SJCRH30 (cell line): ENCODE measurements at places on chromosomes 6 and 20. TPM values are rescaled to one million over a fixed set of nuclear protein-coding genes. Genes with fewer than 3 reads are reported as not detected.

NRSN1 gene
- not detected in 2 replicates for total RNA-seq

IPCEF1 gene
- total RNA-seq: 1.5 and 2.3 TPM in 2 replicates

COL21A1 gene
- total RNA-seq: 1.2 and 1.6 TPM in 2 replicates

MCHR2 gene
- not detected in 2 replicates for total RNA-seq

WTAP gene
- total RNA-seq: 183 and 196 TPM in 2 replicates

SS18L1 gene
- 57.4 and 68.9 TPM in 2 replicates for total RNA-seq

HSPA1L gene
- total RNA-seq: 0.10 and 0.14 TPM in 2 replicates

SLC32A1 gene
- total RNA-seq: not detected in 2 replicates

ZNF334 gene
- total RNA-seq: 0.32 and 0.35 TPM in 2 replicates

DNA sequence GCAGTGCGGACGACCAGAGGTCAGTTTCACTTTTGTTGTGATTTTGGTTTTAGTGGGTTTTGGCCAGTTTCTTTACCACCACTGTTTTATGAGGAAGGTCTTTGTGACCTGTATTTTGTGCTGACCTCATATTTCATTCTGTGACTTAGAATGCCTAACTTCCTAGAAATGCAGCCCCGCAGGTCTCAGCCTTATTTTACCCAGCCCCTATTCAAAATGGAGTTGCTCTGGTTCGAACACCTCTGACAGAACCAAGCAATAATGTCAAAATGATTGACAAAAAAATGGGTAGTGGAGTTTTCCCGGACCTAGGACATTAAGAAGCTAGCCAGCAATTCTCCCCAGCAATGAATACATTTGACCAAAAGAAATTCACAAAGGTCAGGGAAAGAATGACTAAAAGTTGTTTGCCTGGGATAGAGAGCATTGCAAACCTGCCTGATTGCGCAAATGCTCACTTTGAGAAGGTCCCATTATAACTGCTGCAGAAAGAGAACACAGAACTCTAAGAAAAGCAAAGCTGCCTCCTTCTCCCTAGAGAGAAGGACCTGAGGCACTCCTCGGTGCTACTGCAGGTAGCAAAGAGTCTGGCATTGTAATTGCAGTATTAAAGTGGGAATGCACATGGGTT lies 288.8 kb downstream of the ADGB start:
- no peak for DNase-seq

- DNase-seq: no peak
These were observed 13.0 kb upstream of the NRM start for GRCh38 chr6:30703821-30704220.

DNA sequence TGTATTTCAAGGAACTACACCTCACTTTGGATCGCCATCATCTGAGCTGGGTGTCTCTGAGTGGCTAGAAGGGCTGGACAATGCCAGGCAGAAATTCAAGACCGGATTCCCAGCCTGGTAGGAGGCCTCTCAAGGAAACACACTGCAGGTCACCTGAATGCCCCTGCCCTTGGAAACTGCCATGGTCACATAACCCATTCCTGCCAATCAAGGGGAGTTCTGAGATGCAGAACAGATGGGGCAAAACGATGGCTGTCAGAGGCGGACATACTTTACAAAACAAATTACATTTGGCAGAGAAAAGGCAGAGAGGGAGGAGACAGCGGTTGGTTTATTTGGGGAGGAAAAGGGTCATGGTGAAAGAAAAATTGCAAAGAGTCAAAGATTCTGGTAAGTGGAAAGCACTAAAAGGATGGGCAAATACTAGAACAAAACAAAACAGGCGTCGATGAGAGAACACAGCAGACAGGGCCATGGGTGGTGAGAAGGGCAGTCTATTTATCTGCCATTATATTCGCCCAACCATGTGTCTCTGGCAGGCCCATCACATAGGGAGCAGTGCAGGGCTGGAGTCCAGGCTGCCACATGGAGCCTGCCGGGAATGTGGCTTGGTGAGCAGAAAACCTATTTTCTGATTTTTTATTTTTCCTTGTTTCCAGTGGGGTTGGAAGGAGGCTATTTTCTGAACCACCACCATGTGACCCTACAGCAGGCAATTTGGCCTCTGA lies 13.5 kb downstream of the BEND3 start:
- no peak for DNase-seq

DNA sequence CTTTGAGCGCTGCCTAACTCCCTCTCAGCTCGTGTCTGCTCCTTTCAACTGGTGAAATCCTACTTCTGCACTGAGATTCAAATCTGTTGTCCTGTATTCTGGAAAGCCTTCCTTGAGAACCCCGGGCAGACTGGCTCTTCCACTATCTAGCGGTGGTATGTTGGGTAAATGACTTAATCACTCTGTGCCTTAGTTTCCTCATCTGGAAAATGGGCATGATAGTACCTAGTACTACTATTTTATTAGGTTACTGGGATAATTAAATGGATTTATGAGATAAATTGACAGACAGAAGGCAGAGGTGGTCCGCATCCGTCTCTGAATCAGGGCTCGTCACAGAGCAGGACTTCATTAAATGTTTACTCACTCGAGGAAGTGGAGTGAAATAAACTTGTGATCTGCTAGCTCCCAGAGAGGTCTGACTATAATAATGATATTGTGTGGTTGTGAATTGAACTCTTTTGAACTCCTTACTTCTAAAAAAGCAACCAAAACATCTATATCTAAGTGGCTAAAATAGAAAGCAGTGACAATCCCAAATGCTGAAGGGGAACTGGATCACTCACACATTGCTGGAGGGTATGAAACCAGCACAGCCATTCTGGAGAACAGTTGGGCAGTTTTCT lies 26.6 kb downstream of the PPP1R16B start:
- no peak for DNase-seq

DNA sequence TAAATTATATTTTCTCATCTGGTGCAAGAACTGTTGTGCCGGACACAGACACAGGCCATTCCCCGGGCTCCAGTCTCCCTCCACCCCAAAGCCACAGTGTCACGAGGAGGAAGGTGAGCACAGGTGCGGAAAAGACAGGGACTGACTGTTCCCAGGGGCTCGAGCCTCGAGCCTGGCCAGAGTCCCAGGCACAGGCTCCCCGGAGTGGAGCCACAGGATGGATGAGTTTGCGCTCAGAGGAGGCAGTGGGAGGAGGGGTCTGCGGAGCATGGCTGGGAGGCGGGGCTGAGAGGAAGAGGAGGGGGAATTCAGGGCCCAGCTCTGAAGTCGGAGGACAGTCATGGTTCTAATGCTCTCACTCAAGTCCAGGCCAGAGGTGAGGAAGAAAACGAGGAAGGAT lies 284.8 kb downstream of the SMOC2 start:
- DNase-seq: no peak

DNA sequence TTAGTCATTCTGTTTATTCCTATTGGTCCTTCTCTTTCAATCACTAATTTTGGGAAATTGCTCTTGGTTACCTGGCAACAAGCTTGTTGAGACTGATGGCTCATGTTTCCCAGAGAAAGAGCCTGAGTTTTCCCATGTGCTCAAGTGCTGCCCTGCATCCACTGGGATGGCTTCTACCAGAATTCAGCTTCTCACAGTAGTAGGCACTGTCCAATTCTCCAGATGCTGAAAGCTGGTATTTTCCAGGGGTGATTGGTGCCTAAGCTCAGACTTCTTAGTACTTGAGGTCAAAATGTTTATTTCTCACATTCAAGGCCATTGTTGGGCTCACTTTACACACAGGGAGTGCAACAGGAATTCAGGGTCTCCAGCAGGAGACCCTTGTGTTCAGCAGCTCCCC lies 29.1 kb upstream of the SLC2A12 start:
- DNase-seq: no peak

DNA sequence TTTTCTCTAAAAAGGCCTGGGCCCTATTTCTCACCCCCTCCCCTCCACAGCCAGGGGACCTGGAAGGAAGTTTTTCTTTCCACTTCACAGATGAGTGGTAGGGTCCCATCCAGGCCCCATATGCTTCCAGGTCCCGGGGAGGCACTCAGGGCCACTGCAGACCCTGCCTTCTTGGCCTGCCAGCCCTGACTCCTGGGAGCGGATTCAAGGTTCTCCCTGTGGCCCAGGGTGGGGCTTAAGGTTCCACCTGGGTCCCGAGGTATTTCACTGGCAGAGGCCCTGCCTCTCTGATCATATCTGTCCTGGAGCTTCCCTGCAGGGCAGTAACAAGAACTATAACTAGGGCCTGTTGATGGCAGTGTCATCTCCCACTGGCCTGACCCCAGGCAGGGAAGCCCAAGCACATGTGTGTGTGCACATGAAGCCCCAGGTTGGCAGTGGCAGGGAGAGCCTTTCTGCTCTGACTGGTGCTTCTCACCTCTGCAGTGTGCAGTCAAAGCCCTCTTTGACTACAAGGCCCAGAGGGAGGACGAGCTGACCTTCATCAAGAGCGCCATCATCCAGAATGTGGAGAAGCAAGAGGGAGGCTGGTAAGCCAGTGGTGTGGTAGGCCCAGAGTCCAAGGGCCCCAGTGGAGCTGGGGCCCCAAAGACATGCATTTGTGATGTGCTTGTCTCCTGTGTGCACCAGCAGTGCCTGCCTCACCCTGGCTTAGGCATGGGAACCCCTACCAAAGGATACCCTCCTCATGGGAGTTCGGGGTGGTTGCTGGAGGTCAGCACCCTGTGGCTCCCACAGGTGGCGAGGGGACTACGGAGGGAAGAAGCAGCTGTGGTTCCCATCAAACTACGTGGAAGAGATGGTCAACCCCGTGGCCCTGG lies 31.2 kb downstream of the PLCG1 start:
- no peak for DNase-seq

DNA sequence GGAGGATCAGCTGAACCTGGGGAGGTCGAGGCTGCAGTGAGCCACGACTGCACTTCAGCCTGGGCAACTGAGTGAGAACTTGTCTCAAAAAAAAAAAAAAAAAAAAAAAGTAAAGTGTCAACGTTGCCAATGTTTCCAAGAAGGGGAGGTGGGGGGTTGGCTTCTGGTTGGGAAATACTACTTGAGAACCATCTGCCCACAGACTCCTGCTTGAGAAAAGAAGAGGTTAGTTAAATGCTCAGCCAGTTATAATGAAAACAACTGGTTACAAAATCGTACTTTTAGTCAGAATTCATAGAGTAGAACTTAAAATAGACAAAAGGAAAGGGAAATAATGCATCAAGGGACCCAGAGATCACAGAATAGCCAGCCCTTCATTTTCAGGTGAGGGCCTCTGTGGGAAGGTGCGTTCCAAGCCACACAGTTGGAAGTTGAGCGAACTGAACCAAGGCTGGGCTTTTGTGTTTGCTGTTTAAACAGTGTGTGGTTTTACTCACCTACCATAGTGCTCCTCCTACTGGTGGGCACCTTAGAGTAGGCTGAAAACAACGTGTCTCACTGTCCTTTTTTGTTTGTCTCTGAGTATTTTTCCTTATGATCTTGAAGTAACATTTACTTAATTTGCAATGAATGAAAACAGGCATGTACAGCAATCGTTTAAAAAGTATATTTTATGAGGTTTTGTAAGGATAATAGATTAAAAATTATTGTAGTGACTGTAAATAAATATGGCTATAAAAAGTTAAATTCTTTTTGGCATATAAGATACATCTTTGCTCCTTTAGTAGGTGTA lies 200.7 kb downstream of the BCAS1 start:
- peak; percentile 70 for DNase-seq
